Nucleus accumbens (tissue), 56 donors: ENCODE measurements at places on chromosomes 4 and X.

GRCh38 chr4:73446336-73446938 lies 10.4 kb downstream of the AFP start:
- DNase-seq: no peak

- DNase-seq: peak; percentile 1
Measured at GRCh38 chrX:68571610-68572311, 72.9 kb downstream of the YIPF6 start.

GRCh38 chr4:175246941-175247340 lies 328.8 kb downstream of the ADAM29 start:
- DNase-seq: no peak

DNA sequence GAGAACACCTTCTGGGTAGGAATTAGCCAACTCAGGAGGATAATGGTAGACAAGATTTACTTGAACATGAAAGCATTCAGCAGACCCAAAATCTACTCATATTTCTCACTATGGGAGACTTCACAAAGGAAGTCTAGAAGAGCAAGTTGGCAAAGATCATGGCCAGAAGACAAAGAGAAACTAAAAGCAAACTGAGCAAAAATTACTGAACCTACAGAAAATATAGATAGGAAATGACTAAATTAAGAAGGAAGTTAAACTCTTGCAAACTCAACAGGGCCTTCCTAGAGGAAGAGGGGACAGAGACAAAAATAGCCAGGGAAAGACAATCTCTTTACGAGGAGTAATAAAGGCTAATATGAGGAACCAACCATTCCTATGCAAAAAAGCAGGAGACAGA lies 18.7 kb downstream of the CORIN start:
- no peak for DNase-seq

GRCh38 chr4:726235-726787 lies 20.7 kb downstream of the PCGF3 start:
- DNase-seq: no peak

GRCh38 chr4:3515646-3516045 lies 16.6 kb downstream of the LRPAP1 start:
- DNase-seq: no peak

GRCh38 chr4:78602334-78602733 lies 50.8 kb downstream of the ANXA3 start:
- DNase-seq: no peak

DNA sequence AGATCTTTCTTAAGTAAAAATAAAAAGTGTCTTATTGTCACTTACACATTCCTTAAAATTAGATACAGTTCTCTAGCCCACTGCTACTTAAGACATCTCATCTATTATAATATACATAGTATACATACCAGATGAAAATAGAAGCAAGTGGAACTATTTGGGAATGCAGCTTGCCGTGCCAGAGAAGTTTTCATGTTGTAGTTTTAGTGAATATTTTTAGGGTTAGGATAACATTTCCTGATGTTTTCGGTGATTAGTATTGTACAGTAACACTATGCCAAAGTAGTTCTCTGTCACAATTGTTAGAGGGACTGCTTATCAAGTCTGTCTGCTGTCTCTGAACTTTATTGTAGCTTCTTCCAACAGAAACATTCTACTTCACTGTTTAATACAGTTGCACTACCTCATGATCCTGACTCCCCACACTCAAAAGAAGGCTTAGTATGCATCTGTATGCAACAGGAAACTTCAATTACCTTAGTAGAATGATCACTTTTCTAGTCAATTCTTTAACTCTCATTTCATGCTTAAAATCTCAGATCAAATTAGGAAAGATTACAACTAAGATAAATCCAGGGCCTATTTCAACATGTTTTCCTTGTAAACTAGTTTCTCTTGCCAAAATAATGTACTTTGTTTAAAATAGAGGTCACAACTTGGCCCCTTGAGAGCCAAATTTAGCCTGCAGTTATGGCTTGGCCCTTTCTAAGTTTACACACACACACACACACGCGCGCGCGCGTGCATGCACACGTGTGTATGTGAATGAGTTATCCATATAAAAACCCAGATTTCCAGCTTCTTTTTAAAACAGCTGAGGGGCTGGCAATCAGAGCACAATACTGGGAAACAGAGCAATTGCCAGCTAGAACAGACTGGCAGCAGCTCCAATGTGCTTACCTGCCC lies 42.3 kb upstream of the SRPX start:
- no peak for DNase-seq

- DNase-seq: no peak
Measured at GRCh38 chr4:114284629-114285028, 305.2 kb upstream of the ARSJ start.

DNA sequence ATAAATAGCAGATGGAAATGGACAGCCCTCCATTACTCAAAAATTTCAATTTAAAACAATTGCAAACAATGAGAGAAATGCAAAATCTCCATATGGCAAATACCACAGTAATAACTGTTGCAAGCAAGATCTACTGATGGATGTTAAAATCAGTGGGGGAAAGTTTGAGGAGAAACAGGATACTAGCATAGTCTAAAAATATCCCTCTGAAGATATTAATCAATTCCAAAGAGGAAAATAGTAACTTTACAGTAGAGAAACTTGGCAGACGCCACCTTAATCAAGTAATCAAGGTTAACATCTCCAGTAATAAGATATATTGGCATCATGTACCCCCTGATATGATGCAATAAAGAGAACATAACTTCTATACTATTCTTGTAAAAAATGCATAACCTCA lies 344.8 kb downstream of the ZNF674 start:
- DNase-seq: no peak

- no peak for DNase-seq
Measured at GRCh38 chrX:78456909-78457308, 129.5 kb upstream of the CYSLTR1 start.

GRCh38 chrX:17788439-17788838 lies 51.1 kb downstream of the SCML1 start:
- peak; percentile 39 for DNase-seq

DNA sequence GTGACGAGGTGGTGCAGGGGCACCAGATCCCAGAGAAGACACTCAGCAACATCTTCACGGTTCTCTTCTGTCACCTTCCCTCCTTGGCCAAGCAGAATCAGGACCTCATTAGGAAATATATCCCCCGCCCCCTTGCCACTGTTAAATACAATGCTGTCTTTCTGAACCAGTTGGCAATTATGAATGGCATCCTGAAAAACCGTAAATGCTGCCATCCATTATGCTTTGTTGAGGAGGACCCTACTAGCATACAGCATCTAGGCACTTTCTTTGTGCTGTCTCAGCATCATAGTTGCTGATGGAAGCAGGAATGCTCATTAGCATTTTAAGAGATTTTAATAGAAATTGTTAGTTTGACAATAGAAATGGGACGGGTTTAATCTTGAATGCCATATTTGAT lies 138.5 kb downstream of the DCLK2 start:
- DNase-seq: peak; percentile 52

DNA sequence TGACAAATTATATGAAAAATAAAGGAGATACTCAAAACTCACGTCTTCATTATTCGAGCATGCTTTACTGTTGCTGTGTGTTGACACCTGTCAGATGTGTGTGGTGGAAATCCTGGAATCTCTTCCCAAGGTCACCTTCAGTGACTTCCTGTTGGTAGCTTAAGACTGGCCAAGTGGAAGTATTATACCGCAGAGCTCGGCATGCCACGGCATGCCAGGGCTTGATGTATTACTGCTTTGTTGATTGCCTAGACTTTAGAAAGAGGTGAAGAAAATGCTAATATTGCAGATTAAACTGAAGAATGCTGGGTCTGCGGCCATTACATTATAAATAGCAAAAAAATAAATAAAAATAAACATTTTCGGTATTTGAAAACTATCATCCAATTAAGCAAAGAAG lies 4.6 kb downstream of the TREX2 start:
- DNase-seq: no peak

GRCh38 chr4:189200353-189200752 lies 740.3 kb upstream of the FRG1 start:
- DNase-seq: no peak

DNA sequence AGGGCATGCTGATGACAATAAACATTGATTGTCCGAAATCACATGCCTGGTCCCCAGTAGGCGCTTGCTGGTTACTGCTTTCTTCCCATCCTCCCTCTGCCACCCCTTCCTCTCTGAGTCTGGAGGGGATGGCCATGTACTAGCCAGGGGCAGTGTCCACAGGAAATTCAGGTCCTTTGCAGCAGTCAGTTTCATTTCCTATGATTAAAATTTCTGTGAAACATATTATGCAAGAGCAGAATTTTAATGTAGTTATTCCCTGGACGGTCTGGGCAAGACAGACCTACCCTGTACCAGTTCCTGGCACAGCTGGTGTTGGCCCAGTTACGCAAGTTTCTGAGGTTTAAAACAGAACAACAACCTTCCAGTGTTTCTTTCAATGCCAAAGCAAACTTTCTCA lies 28.2 kb upstream of the TLR2 start:
- DNase-seq: peak; percentile 3

- DNase-seq: no peak
Measured at GRCh38 chr4:1972414-1972813, 36.4 kb downstream of the NELFA start.

- DNase-seq: no peak
Measured at GRCh38 chr4:83417566-83417965, 38.1 kb downstream of the HELQ start.

GRCh38 chr4:141636771-141637460 lies 533 bp downstream of the IL15 start:
- DNase-seq: no peak

DNA sequence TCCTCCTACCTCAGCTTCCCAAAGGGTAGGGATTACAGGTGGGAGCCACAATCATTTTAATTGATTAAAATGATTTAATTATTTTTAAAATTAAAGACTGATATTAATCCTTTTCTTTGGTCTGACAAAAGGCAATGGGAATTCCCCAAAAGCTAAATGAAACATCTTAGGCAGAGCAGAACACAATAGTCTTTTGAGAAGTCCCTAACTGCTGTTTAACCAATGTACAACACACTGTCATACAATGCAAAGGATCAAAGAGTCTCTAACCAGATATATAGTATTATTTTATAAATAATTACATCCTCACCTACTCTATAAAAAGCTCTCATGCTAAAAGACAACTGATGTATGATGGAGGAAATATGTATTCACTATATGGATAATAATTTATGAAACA lies 47.0 kb downstream of the THAP9 start:
- DNase-seq: no peak

- DNase-seq: no peak
Measured at GRCh38 chr4:113043591-113043990, 5.9 kb upstream of the ANK2 start.

GRCh38 chrX:9765072-9765736 lies 443 bp downstream of the GPR143 start:
- DNase-seq: no peak

DNA sequence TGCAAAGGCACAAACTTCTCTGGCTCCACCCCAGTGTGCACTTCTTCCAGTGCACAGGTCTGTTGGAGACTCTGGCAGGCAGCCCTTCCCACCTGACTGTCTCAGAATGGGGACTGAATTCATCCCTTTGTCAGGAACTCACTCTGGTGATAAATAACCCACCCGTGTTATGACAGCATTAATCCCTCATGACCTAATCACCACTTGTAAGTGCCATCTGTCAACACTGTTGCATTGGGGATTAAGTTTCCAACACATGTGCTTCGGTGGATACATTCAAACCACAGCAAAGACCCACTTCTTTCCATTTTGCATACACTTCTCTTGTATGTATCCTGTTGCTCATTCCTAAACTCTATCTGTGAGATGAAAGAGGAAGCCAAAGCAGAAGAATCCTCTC lies 1002.9 kb upstream of the IGFBP7 start:
- no peak for DNase-seq

- no peak for DNase-seq
Measured at GRCh38 chr4:158671665-158671914, at the start of gene C4orf46. TSS of gene C4orf46 (minus strand) at chr4:158671887. CDS start at chr4:158671801, 86 bp downstream.

GRCh38 chr4:141102367-141102766 lies 30.9 kb downstream of the RNF150 start:
- no peak for DNase-seq

- no peak for DNase-seq
Measured at GRCh38 chrX:16999275-16999674, 52.8 kb downstream of the REPS2 start.

DNA sequence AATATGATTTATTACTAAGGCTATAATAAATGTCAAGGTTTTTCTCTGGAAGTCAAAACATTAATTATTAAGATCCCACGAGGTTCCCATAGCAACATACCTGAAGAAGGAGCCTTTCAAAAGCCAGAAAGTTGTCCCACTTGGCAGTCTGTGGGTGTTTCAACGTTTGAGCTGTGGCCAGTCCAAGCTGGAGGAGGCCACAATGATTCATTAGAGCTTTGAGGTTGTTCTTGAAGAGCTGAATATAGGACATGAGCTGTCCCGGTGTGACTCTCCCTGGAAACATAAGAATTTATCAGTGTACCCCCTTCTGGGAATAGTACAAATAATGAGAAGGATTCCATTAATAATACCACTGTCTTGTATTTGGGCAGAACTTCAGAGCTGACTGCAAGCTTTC lies 92.1 kb downstream of the SCFD2 start:
- no peak for DNase-seq

DNA sequence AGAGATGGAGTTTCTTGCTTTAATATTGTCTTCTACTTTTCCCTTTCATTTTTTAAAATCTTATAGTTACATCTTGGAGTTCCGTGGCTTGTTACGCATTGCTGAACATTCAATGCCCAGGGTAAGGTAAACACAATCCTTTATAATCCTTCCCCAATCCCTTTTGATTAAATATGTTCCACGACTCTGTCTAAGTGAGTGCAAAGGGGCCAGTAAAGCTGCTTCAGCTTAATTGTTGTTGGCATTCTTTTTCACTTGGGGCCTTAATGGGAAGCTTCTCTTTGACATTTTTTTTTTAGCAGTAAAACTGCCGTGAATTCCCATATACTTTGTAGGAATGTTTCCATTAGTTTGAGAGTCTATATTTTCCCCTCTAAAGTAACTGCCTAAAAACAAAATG lies 1028.1 kb downstream of the C4orf33 start:
- DNase-seq: no peak

DNA sequence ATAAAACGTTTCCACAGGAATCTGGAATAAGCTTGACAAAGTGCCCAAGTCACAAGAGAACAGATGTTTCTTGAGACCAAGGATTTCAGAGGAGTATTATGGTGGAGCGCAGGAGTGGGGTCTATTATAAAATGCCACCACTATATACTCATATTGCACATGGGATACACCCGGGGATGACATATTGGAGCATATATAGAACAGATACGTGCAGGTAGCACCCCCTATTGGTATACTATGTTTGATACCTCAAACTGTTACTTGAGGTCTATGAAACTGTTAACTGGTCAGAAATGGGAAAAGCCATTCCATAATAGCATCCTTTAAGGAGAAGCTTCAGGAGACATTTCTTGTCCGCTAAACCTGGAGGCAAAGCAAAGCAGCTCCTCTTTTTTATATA lies 86.0 kb downstream of the PCYT1B start:
- no peak for DNase-seq

DNA sequence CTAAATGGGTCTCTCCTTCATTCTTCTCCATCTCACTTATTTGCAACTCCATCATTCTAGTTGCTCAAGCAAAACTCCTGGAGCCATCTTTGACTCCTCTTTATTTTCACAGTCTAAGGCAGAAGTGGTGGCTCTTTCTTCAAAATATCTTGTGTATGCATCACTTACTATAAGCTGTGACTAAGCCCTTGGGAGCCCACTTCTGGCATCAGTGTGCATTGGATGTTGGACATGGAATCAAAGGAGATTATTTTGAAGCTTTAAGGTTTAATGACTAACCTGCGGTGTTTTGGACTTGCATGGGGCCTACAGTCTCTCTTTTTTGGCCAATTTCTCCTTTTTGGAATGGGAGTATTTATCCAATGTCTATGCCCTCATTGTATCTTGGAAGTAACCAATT lies 276.8 kb downstream of the SPOCK3 start:
- DNase-seq: no peak

- DNase-seq: no peak
Measured at GRCh38 chrX:12080265-12080664, 58.0 kb upstream of the FRMPD4 start.
